Left ventricle myocardium superior (tissue), 1 donor: ENCODE measurements at places on chromosomes 5 and 9. TPM values are rescaled to one million over a fixed set of nuclear protein-coding genes. Genes with fewer than 3 reads are reported as not detected.

- no peak for DNase-seq
Observed at GRCh38 chr9:133383438-133383837, 7.3 kb downstream of the STKLD1 start.

Gene DMRTA1
- total RNA-seq: 0.77 TPM

- DNase-seq: no peak
Observed at GRCh38 chr9:36798350-36799065, 225.8 kb downstream of the MELK start.

DNA sequence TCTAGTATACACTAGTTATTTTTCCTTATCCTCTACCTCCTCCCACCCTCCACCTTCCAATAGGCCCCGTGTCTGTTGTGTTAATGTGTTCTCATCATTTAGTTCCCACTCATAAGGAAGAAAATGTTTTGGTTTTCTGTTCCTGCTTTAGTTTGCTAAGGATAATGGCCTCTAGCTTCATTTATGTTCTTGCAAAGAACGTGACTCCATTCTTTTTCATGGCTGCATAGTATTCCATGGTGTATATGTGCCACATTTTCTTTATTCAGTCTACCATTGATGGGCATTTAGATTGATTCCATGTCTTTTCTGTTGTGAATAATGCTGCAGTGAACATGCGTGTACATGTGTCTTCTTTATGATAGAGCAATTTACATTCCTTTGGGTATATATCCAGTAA, 146.5 kb upstream of the GAS1 start:
- DNase-seq: no peak

Gene SLC4A9
- not detected for total RNA-seq

DNA sequence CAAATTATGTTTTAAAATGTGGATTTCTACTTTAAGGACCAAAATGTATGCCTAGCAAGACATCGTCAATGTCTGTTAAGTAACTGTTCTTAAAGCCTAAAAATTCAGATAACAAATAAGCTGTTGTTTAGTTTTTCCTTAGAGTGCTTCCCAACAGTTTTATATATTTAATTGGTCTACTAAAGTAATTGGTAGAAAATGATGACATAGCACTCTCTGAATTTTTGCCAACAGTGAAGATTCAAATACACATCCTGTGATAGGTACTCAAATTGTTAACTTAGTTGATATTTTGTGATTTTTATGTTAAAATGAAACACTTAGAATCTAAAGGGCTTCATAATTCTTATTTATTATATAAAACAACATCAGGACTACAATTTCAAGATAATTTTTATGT, 107.5 kb downstream of the TMEM232 start:
- no peak for DNase-seq

Gene SPOCK1
- 14.7 TPM for total RNA-seq

- no peak for DNase-seq
Observed at GRCh38 chr5:7878381-7878873, 9.5 kb downstream of the MTRR start.

GRCh38 chr5:123508441-123508840, 3.5 kb upstream of the CSNK1G3 start:
- no peak for DNase-seq

GRCh38 chr9:82961504-82962125, 101.3 kb downstream of the RASEF start:
- DNase-seq: peak; percentile 54

DNA sequence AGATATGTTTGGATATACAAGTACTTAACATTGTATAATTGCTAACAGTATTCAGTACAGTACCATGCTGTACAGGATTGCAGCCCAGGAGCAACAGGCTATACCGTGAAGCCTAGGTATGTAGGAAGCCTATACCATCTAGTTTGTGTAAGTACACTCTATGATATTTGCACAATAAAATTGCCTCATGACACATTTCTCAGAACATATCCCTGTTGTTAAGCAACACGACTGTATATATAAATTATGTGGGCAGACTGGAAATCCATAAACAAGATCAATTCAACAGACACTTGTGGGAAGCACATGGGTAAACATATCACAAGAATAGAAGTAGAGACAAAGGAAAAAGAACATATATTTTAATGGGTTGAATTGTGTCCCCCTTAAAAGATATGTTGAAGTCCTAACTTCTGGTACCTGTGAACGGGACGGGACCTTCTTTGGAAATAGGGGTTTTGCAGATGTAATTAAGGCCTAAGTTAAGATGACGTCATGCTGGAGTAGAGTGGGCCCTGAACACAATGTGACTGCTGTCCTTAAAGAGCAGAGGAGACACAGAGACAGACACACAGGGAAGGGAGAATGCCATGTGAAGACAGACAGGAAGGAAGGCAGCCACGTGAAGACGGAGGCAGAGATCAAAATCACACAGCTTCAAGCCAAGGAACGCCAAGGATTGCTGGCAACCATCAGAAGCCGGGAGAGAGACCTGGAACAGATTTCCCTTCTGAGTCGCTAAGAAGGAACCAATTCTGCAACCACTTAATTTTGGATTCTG, 76.3 kb downstream of the SCAI start:
- no peak for DNase-seq

DNA sequence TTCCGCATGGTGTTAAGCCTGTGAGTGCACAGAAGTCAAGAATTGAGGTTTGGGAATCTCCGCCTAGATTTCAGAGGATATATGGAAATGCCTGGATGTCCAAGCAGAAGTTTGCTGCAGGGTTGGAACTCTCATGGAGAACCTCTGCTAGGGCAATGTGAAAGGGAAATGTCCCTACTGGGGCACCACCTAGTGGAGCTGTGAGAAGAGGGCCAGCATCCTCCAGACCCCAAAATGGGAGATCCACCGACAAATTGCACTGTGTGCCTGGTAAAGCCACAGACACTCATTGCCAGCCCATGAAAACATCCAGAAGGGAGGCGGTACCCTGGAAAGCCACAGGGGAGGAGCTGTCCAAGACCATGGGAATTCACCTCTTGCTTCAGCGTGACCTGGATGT, 3.6 kb upstream of the SAXO1 start:
- DNase-seq: no peak

Gene NMUR2
- 0.20 TPM for total RNA-seq

DNA sequence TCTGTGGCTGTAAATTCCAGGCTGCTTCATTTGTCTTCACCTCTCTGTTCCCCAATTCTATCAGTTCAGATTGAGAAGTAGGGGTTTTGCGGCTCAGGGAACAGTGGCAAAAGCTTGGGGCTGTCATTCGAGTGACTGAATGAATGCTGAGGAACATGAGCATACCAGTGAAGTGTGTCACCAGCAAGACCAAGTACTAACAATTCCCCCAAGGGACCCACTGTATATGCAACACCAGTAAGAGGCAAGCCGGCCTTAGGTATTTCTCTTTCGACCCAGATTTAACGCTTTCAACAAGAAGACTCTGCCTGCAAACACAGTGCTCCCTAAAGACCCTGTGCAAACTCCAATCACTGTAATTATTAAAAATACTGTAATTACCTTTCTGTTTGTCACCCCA, 25.8 kb downstream of the KLHL3 start:
- DNase-seq: no peak

Gene CCL27
- total RNA-seq: not detected

- DNase-seq: no peak
Observed at GRCh38 chr5:118611332-118611945, 376.9 kb downstream of the DTWD2 start.

DNA sequence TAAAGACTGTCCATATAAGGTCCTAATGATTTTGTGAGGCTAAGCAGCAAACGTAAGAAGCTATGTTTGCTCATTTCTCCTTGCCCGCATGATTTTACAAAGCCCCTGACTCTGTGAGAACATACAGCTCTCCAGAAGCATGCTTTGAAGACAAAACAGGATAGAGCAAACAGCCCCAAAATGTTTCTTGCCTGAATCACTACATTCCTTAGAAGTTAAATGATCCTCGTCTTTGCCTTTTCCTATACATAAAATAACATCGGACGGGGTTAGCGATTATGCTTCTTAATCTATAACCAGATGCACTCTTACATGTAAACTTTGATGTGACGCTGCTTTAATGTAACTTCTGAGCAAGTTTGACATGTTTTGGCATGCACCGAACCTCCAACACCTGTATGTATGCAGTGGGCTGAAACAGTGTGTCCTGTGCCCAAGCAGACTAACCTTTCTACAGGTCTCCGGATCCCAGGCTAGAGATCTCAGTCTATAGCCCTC, 353.7 kb downstream of the CETN3 start:
- DNase-seq: no peak

- peak; percentile 87 for DNase-seq
Observed at GRCh38 chr9:127897193-127897692, 2.2 kb downstream of the ST6GALNAC6 start.

Gene FOXD4L4
- total RNA-seq: not detected

GRCh38 chr9:124941679-124942561, 1.0 kb upstream of the GOLGA1 start:
- DNase-seq: peak; percentile 66

Gene RGP1
- total RNA-seq: 32.4 TPM

GRCh38 chr5:132257131-132258101, at the start of gene PDLIM4:
Gene PDLIM4, plus strand, starts transcription at chr5:132257696. Its CDS starts 39 bp downstream, at chr5:132257735.
- peak; percentile 60 for DNase-seq

DNA sequence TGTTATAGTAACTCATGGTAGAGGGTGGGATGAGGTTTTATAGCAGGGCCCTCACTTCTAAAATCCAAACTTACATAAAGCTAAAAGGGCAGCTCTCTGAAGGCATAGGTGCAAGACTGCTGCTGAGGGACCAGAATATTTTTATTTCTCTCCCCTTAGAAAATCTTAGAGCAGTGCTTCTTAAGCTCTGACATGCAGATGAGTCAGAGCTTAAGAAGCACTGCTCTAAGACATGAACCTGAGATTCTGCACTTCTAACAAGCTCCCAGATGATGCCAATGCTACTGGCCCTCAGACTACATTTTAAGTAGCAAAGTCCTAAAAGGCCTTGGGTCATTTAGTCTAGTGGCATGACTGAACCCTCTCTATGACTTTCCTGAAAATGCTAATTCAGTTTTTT, 97.6 kb upstream of the SPRY4 start:
- no peak for DNase-seq

Gene HSDL2
- 284 TPM for total RNA-seq

GRCh38 chr5:67315082-67315989, 118.7 kb upstream of the CD180 start:
- DNase-seq: peak; percentile 32

- no peak for DNase-seq
Observed at GRCh38 chr5:178301641-178302040, 69.0 kb upstream of the PHYKPL start.

DNA sequence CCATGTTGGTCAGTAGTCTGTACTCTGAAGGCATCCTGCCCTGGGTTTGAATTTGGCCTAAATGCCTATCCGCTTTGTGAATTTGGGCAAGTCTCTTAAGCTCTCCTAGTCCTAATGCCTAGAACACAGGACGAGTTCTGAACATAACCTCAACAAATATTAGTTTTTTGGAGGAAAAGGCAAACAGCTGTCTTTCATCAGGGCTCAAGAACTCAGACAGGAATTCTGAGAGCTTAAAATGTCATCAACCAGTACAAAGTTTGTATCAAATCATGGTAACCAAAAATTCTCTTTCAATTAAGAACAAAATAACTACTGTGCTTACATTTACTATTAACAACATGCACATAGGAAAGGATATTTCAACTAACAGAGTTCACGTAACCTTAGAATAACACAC, 182.5 kb upstream of the PPP1R2B start:
- DNase-seq: no peak

DNA sequence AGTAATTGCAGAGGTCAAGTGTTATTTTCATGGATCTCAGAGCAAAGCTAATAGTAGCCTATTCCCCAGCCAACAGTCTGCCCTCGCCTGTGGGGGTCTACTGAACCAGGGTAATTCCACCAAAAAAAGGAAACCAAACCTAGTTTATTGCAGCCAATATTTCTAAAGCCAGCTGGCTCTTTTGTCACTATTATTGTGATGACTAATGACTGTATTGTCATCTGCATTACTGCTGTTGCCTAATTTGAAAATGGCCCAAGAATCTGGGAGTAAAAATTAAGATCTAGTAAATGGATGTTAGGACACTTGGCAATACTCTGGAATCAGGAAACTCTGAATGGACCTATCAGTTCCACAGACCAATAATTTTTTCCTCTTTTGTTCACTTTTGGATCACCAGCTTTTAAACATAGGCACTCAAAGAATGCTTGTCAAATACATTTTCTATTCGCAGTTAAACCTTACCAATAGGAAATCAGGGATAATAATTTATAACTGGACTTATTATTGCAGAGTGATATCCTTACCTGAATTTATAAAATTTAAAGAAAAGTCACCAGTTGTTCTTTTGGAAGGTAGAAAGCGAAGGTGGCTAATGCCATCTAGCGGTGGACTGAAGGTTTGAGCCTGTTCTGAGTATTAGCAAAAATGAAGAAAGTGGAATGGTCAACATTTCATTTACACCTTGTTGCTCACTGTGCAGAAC, 69.2 kb downstream of the SYK start:
- DNase-seq: no peak

Gene TMEM174
- total RNA-seq: not detected

DNA sequence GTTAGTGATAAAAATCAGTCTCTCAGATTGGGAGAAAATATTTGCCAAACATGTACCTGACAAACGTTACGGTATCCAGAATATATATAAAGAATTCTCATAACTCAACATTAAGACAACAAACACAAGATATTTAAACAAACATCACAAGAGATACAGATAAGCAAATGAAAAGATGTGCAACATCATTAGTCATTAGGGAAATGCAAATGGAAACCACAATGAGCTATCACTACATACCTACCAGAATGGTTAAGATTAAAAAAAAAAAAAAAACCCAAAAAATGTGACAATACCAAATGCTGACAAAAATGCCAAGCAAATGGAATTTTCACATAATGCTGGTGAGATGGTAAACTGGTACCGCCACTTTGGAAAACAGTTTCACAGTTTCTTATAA, 15.4 kb downstream of the CERT1 start:
- DNase-seq: no peak

GRCh38 chr9:111728617-111729366, 65.9 kb downstream of the SHOC1 start:
- DNase-seq: no peak

Gene TMEM215
- total RNA-seq: not detected

- DNase-seq: no peak
Observed at GRCh38 chr9:30713243-30713642, 1671.2 kb upstream of the ACO1 start.

Gene ERCC6L2
- 22.9 TPM for total RNA-seq

DNA sequence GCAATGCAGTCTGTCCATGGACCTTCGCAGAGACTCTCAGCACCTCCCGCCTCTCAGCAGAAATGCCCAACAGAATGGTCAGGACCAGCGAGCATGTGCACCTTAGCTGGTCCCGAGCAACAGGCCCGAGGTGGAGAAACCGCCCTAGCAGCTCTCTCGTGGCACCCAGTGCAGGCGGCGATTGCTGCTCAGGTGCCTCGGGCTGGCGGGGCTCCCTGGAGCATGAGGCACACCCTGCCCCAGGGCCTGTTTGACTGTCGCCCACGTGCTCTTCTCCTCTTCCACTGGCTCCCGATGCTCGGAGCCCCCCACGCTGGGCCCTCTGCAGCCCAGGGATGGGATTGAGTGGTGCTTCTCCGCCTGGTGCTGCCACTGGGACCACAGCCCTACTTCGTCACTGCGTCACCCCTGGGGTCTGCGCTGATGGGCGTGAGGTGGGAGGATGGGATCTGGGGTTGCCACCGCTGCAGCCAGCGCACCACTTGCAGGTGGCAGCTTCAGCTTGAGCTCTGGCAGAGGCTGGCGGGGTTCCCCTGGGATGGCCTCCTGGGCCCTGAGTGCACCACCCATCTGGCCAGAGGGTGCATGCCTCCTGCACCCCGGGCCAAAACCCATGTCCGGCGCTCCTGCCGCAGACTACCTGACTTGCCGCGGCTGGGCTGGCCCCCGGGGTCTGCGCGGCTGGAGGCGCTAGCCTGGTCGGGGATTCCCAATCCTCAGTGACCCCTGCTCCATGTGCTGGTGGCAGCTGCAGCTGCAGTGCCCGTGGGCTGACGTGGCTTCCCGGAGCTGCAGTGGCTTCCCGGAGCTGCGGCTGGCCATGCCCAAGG, 244.2 kb downstream of the FOXD4L6 start:
- peak; percentile 28 for DNase-seq
